ENCODE measurements at places on chromosomes 5 and 9.

DNA sequence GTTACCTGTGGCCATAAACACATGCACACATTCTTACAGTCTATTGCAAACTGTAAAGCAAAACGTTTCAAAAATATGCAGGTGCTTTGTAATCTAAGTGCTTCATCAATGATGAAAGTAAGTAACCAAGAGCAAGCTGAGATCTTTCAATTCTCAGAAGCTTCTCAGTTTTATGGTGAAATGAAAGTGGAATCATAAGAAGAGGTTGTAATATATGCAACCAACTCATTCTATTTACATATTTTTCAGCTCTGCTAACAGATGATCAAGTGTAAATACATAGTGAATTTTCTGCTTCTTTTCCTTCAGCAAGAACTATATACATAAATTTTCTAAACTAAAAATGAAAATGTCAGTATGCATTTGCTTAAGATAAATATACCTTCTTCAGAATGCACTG, 33.1 kb upstream of the PRDM9 start:
- no peak for DNase-seq

DNA sequence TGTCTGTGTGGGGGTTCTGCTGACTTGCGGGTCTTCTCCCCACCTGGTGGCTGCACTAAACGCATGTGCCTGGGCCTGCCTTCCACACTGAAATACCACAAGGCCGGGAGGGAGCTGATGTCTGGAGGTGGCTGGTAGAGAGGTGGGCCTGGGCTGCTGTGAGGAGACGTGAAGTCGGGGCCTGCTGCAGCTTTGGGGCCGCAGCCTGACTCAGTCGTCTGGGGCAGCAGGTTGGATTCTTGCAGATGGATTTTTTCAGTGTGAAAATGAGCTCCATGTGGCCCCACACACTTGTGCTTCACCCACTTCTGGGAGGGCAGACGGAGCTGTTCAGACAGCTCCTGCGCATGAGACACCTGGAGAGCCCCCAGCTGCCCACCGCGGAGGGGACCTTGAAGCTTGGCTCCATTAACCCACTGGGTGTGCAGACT, 29.3 kb downstream of the COL5A1 start:
- no peak for DNase-seq

DNA sequence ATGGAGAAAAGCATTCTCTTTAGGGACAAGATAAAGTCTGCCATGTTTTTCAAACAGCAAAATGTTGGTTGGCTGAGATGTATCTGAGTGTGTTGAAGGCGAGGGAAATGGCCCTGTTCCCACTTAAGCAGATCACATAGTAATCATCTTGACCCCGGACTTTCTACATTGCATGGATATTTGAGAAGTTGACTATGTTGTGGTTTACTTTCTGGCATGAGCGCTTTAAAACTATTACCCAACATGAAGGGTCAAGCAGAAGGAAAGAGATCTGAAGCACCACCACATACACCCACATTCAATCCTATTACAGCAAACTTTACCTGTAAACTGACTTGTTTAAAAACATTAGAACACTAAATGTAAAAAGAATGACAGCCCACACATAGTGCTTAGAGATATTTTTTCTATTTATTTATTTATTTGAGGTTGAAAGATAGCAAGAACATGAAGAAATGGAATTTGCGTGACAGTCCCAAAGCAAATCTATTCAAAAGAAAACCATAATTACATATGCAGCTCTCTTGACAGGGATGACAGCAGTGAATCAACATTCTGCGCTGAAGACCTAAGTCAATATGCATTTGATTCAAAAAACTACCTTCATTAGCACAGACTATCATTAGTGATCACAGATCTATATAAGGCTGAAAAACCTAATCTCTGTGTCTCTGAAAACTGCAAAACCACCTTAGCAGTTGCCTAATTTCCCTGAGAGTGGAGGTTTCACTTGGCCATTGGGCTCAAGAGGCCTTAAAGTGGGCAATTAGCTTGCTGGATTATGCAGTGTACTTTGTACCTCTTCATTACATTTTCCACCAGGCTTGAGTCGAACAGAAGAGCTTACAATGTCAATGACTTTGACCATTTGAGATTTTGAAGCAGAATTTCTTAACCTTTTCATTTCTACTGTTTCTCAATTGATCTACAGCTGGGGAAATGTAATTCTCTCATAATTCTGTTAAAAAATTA, 195.0 kb downstream of the PDE4D start:
- no peak for DNase-seq

DNA sequence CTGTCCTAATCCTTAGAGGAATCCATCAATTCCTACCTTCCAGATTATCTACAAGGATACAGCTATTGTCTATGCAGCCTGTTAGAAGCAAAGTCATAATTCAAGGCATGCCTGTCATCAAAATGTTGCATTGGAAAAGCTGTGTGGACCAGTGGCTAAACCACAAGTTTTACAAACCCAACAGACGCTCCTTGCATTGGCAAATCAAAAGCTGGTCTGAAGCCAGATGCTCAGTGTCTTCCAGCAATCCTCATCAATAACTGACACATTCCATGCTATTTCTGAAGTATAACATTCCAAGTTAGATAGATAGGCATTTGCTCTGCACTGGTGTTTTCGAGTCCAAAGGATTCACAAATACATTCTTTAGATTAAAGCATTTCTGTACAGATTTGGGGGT, 213.6 kb downstream of the EBF1 start:
- DNase-seq, result no peak

GRCh38 chr5:127206320-127207113, 84.1 kb upstream of the MEGF10 start:
- no peak for DNase-seq

DNA sequence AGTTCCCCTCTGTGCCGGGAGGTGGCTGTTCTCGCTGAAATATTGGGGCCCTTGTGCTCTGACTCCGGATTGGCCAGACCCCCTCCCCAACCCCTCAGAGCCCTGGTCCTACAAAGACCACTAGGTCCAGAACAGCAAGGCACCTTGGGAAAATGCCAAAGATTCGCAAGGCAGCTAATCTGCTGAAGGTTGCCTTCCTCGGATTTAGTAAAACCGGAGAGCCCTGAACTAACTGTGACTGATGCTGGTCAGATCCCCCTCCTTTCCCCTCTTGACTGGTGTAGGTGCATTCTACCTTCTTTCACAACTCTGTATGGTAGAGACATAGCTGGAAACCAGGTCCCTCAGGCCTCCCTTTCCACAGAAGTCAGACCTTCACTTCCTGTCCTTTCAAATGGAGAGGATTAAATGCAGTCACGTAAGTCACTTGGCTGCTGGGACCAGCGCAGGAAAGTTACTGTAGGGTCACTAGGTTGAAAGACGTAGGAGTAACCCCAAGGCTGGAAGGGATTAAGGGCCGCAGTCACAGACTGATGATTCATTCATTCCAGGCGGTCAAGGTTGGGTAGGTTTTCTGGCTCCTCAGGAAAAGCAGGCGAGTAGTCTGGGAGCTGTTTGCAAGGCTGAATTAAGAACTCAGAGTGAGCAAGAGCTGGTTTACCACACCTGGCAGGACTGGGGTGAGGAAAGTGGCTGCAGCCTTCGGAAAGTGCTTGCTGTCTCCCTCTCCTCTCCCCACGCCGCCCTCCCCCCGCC, 5.3 kb downstream of the BARX1 start:
- no peak for DNase-seq

DNA sequence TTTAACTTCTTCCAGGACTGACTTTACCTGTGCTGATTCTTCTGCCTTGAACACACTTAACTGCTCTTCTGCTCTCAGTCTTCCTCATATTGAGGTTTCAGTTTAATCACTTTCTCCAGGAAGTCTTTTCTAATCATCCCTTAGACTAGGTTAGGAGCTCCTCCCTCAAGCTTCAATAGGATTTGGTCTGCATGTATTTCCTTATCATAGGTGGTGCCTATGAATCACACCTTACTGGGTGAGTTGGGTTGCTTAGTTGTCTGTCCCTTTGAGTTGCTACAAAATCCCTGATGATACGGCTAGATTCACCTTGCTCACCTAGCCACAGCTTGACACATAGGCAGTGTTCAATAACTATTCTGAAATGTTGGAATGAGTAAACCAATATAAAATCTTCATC, 164.4 kb downstream of the DNAH5 start:
- DNase-seq, result no peak

- no peak for DNase-seq
Observed at GRCh38 chr5:56710826-56711590, 104.3 kb upstream of the MAP3K1 start.

DNA sequence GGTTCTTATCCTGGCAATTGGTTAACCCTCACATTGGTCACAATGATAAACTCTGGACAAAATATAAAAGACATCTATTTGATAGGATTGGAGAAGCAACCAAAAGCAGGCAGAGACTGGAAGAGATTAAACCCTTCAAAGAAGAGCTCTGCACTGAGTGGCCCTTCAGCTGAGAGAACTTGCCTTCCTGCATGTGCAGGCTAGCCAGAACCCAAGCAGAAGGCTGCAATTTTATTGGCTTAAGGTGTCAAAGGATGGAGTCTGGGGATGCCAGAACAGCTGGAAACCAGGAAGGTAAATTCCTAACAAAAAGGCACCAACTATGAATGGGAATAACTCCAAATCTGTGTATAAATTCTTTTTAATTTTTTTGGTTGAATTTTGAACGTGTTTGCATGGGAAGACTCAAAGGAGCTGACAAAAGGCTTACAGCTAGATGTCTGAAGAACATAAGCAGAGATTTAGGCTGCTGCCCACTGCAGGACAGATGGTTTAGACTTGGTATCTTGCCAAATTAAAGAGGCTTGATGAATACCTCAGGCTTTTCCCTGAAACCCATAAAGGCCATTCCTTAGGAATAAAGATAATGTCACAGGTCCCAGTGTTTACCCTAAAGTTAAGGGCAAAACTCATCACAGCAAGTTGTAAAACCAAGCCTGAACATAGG, 66.3 kb downstream of the NR2F1 start:
- DNase-seq, result no peak

GRCh38 chr9:36318212-36318802, 60.1 kb upstream of the GNE start:
- DNase-seq, result no peak

Measured in left forelimb (tissue), 1 donor.